CD8-positive, alpha-beta T cell (primary cell): ENCODE measurements at places on chromosomes 3 and 15. TPM values are rescaled to one million over a fixed set of nuclear protein-coding genes. Genes with fewer than 3 reads are reported as not detected.

Gene CCDC39
- not detected for total RNA-seq

Gene PRICKLE2
- total RNA-seq: not detected

Gene CTXN2
- not detected for total RNA-seq

Gene LRRC31
- total RNA-seq: not detected

Gene FOXB1
- total RNA-seq: not detected

Gene GPR176
- 0.14 TPM for total RNA-seq

Gene PP2D1
- not detected for total RNA-seq

Gene CCDC13
- total RNA-seq: 0.44 TPM

Gene SPTSSB
- not detected for total RNA-seq

Gene MLF1
- total RNA-seq: 4.1 TPM

Gene RASGRF1
- total RNA-seq: not detected

Gene RAB6B
- 1.3 TPM for total RNA-seq

Gene CHDH
- not detected for total RNA-seq

Gene SPINT1
- total RNA-seq: 0.54 TPM

Gene KNG1
- total RNA-seq: not detected

Gene LSG1
- 63.8 TPM for total RNA-seq

Gene IMPG2
- total RNA-seq: 0.22 TPM

Gene ERICH6
- total RNA-seq: 0.28 TPM

Gene SETD2
- total RNA-seq: 111 TPM

Gene ZKSCAN7
- total RNA-seq: 0.68 TPM

Gene CLDN16
- not detected for total RNA-seq

Gene ZNF662
- total RNA-seq: 2.5 TPM

Gene MYO5C
- total RNA-seq: 0.24 TPM

Gene MEIS2
- not detected for total RNA-seq

Gene LRRK1
- 0.16 TPM for total RNA-seq

Gene HDGFL3
- 15.5 TPM for total RNA-seq

Gene SEMA3F
- 0.41 TPM for total RNA-seq

Gene EIF1B
- total RNA-seq: 133 TPM

Gene THPO
- total RNA-seq: not detected

Gene RYR3
- not detected for total RNA-seq

Gene UTS2B
- total RNA-seq: not detected

Gene GRAMD1C
- total RNA-seq: 1.00 TPM

Gene LMAN1L
- total RNA-seq: not detected

Gene FSD2
- not detected for total RNA-seq

Gene GHSR
- not detected for total RNA-seq

Gene MORC1
- total RNA-seq: not detected

Gene C3orf33
- total RNA-seq: 4.6 TPM

Gene NEDD4
- total RNA-seq: 1.4 TPM

Gene SEC61A1
- 125 TPM for total RNA-seq

Gene SLC28A1
- not detected for total RNA-seq

Gene P2RY13
- total RNA-seq: not detected

Gene SQOR
- 11.8 TPM for total RNA-seq

Gene TMEM41A
- 28.2 TPM for total RNA-seq

Gene COLQ
- total RNA-seq: 3.3 TPM

Gene CNTN3
- total RNA-seq: not detected

Gene DAG1
- 17.0 TPM for total RNA-seq

Gene ANKRD34C
- not detected for total RNA-seq

Gene PRSS50
- not detected for total RNA-seq

Gene AHSG
- total RNA-seq: not detected

Gene LRRC15
- not detected for total RNA-seq

Gene RAF1
- total RNA-seq: 156 TPM

Gene LDHAL6B
- total RNA-seq: not detected

Gene SLC9C1
- total RNA-seq: not detected

Gene NRROS
- 4.6 TPM for total RNA-seq
